ENCODE measurements at places on chromosomes 5 and 9. TPM values are rescaled to one million over a fixed set of nuclear protein-coding genes. Genes with fewer than 3 reads are reported as not detected.
A peak's percentile ranks its signal among the peaks of the same experiment; 100 is the strongest.

- DNase-seq = no peak
Measured at GRCh38 chr5:133781436-133782225, 169.3 kb upstream of the FSTL4 start.

GRCh38 chr9:84140535-84141101, 160.0 kb downstream of the RMI1 start:
- DNase-seq = peak; percentile 67

GRCh38 chr5:180640611-180640860, 8.9 kb downstream of the FLT4 start:
- DNase-seq = no peak

GRCh38 chr5:4881366-4882002, 258.6 kb upstream of the ADAMTS16 start:
- no peak for DNase-seq

- DNase-seq = no peak
Measured at GRCh38 chr5:80406980-80407734, 707 bp upstream of the ZFYVE16 start.

DNA sequence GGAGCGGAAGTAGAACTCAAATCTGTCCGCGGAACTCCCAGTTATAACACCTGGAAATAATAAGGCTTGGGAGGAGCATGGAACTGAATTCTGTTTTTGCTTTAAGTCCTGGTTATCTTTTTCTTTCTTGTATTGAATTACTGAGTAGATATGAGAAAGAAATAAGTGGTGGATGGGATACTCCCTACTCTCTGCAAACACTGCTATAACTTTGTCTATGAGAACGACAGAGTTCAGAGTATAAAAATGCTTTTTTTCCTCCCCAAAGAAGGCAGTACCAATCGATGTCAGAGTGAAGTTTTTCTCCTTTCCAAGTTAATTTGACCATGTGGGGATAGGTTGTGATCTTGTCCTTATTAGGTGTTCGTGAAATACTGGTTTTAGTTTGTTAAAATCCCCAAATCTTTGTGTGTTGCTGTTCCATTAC, 1.2 kb downstream of the RIC1 start:
- peak; percentile 10 for DNase-seq

DNA sequence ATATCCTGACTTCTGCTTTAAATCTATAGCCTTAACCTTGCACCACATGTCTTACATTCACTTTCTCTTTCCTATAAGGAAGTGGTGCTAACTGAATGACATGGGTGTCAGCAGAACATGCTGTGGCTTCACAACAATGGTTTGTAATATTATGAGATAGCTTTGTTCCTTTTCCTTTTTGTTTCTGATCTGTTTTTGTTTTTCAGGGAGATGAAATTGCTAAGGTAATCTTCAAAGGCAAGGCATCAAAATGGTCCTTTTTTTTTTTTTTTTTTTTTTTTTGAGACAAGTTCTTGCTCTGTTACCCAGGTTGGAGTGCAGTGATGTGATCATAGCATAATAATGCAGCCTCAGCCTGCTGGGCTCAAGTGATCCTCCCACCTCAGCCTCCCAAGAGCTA, 53.6 kb upstream of the RANBP6 start:
- peak; percentile 22 for DNase-seq

- DNase-seq = peak; percentile 48
Measured at GRCh38 chr9:20611691-20612287, 10.5 kb downstream of the MLLT3 start.

- no peak for DNase-seq
Measured at GRCh38 chr9:126317513-126317912, 9.1 kb upstream of the MVB12B start.

GRCh38 chr5:82319651-82320376, 41.7 kb upstream of the RPS23 start:
- DNase-seq = no peak

GRCh38 chr9:96719521-96719920, 58.4 kb downstream of the ZNF510 start:
- peak; percentile 20 for DNase-seq

OBP2B gene
- not detected for polyA plus RNA-seq

AQP3 gene
- 103 TPM for polyA plus RNA-seq

IRX1 gene
- polyA plus RNA-seq = 0.03 TPM

SAXO1 gene
- polyA plus RNA-seq = 0.06 TPM

STING1 gene
- 19.6 TPM for polyA plus RNA-seq
